CD8-positive, alpha-beta memory T cell (primary cell): ENCODE measurements at places on chromosomes 2 and 18. TPM values are rescaled to one million over a fixed set of nuclear protein-coding genes. Genes with fewer than 3 reads are reported as not detected.

- no peak for DNase-seq
These were observed 131.0 kb downstream of the DPP4 start for GRCh38 chr2:161943011-161943410.

DNA sequence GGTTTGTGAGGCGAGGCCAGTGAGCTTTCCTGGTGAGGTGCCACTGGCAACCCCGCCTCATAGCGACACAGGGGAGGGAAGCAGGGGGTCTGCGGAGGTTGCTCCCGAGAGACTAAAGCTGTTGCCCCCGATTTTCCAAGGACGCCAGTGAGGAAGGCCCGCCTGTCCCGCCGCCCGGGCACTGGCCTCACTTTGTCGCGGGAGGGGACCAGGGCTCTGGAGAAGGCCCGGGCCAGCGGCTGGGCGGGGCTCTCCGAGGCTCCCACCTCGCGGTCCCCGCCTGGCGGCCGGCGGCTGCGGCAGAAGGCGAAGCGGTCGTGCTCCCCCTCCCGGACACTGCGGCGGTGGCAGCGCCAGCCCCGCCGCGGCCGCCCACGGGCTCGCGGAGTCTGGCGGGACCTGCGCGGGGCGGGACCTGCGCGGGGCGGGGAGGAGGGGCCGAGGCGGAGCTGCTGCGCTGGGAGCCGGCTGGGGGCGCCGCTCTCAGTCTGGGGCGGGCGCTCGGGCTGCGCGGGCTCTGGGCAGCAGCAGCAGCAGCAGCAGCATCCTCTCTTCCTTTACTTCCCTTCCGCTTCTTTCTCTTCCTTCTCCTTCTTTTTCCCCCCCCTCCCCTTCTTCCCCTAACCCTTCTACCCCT, at the start of gene MAP2:
TSS of gene MAP2 (plus strand) at position 486 of the 637 bp plus-strand sequence. CDS start 229,124 bp downstream, outside the sequence.
- DNase-seq = peak; percentile 45

DNA sequence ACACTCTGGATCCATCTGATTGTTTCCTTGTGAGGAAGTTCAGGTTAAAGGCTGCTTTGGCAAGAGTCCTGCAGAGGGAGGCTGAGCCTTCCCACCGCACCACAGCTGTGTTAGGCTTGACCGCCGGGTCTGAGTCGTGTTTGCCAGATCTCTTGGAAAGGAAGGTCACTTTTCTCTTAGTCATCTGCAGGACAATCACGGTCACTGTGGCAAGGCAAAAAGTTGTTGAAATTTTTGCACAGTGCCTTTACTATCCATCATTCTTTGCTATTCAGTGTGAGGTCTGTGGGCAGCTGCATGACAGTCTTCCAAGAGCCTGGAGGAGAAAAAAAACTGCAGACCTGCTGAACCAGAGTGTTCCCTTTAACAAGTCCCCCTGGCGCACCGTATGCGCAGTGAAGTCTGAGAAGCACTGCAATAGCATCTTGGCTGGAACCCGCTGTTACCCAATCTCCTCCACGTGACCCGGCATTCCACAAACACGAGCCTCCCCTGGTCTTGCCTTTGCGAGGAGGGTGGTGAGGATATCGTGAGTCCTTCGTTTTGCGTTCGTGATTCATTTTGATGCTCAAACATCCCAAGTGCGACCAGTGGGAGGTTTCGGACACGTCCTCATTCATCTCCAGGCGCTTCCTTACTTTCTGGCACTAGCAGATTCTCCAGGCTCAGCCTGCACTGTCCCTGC, 23.0 kb downstream of the BIN1 start:
- DNase-seq = no peak

DNA sequence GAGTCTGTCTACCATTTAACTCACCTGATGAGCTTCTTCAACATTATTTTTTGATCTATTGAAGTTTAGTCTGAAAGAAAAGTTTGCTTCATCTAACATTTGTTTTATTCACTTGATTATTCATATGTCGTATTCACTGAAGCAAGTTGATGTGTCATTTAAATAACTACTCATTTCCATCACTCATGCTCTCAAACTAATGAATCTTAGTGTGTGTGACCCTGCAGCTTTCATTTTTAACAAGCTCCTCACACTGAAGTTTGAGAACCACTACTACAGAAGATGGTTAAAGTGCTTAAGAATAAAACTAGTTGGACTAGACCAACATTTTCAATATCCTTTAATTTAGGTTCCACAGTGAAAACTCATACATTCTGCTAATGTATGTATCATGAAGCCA, 1.8 kb upstream of the ABI2 start:
- DNase-seq = no peak

DNA sequence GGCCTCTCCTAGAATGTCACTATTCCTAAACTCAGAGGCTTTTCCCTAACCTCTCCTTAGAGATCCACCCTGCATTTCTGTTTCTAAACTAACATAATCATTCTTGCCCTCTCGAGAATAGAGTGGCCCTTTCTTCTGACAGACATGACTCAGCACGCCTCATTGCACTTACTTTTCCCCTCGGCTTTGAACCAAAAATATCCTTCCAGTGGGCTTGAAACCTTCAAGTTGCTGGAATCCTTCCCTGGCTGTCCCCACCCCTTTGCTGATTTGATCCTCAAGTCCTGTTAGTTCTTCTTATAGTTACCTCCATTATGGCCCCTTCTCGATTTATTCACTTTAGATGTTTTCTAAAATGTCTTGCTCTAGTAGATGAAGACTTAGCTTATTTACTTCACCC, 158.0 kb downstream of the LTBP1 start:
- DNase-seq = no peak

DNA sequence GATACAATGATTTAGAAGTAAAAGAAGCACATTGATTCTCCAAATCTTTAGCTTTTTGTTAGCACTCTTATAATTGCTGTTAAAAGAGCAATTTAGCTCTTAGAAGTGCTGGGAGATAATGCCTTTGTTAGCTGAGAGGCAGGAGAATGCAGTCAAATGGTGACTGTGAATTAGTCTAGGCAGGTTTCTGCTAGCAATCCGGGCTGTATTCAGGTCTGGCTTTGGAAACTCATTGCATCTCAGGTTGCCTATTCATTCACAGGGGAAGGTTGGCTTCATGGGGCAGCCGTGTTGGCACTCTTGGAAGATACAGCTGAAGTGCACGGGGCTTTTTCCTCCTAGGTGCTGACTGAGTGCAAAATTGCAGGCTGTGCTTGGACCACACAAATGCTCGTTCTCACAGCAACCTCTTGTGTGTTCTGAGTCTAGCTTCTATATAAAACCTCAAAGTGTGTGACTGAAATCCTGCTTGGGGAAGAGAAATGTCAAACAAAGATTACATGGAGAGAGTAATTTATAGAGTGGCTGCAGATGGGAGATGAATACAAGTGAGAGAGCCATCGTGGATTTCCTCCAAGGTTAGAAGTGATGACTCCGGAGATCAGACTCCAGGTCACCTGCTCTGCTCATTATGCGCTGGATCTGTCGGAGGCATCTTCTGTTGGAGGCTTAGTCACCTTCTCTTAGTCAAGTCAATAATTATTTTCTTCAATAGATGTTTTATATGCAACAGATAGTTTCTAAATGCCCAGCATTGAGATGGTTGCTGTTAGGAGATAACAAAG, 167.8 kb downstream of the PMAIP1 start:
- no peak for DNase-seq

DNA sequence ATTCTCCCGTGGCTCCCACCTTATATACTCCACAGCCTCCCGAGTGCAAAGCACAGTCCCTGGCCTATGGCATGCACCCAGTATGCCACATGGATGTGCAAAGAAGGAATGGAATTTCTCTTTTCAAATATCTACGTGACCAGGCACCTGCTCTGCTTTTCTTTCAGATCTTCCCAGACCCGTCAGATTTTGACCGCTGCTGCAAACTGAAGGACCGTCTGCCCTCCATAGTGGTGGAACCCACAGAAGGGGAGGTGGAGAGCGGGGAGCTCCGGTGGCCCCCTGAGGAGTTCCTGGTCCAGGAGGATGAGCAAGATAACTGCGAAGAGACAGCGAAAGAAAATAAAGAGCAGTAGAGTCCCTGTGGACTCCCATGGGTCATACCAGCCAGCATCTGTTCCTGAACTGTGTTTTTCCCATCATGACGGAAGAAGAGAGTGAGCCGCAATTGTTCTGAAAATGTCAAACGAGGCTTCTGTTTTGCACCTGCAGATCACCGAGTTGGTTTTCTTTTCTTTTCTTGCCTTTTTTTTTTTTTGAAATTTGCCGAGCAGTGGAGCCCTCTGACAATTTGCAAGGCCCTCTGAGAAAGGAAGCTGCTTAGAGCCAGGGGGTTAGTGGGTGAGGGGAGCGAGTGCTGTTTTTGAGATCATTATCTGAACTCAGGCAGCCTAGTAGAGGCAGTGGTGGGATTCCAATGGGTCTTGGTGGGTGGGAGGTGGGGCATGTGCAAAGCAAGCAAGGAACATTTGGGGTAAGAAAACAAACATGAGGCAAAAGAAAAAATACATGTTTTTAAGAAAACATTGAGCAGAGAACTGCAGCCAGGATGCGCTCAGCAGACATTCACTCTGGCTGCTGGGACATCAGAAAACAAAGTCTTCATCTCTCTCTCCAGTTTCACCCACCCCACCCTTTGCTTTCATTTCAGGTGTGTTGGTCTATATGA, 26.2 kb downstream of the LBH start:
- peak; percentile 80 for DNase-seq

DNA sequence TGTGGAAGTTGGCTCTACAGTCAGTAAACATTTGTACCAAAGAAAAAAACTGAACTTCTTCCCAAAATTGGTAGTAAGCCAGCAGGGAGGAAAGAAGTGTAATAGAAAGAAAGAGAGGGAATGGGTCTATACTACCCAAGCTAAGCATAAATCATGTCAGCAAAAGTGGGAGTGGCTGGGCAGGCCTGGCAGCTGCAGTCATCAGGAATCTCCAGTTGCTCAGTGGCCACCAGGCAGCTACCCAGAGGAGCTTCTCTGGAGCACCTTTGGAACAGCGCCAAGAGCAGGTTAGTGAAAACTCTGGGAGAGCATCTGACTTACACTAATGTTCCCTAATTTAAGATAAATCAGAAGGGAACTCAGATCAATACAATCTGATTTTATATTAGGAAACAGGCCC, 14.3 kb downstream of the FRZB start:
- no peak for DNase-seq

DNA sequence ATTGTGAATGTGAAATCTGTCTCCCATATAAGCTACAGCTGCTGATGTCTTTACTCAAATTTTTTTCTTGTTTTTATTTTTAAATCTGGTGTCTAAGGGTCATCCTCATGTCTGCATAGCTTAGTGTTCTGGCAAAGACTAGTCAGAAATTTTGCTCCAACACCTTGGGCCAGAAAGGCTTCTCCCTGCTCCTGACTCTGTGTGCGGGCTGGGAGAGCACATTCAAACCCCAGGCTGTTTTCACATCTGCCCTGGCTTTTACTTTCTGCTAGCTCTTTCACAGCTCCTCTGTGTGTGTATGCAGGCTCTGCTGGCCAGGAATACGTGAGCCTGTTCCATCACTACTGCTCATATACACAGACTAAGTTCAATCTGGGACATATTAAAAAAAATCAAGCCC, 102.9 kb upstream of the RIOK3 start:
- no peak for DNase-seq

- DNase-seq = no peak
These were observed 64.1 kb upstream of the LCLAT1 start for GRCh38 chr2:30382995-30383394.

DNA sequence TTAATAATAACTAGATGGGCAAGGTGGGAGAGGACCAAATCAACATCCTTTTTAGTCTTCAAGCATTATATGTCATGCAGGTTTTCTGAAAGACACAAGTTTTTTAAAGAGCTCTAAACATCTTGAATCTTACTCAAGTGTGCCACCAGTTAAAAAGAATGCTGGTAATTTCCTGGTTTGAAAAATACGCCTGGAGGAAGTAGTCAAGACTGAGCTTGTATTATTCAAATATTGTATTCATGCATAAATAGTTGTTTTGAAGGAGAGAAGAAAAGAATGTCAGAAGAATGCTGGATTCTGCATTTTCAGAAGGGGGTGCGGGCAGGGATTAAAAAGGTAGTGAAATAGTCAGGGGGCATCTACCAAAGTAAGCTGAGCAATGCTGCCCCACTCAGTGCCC, 90.7 kb downstream of the WDPCP start:
- DNase-seq = no peak

DNA sequence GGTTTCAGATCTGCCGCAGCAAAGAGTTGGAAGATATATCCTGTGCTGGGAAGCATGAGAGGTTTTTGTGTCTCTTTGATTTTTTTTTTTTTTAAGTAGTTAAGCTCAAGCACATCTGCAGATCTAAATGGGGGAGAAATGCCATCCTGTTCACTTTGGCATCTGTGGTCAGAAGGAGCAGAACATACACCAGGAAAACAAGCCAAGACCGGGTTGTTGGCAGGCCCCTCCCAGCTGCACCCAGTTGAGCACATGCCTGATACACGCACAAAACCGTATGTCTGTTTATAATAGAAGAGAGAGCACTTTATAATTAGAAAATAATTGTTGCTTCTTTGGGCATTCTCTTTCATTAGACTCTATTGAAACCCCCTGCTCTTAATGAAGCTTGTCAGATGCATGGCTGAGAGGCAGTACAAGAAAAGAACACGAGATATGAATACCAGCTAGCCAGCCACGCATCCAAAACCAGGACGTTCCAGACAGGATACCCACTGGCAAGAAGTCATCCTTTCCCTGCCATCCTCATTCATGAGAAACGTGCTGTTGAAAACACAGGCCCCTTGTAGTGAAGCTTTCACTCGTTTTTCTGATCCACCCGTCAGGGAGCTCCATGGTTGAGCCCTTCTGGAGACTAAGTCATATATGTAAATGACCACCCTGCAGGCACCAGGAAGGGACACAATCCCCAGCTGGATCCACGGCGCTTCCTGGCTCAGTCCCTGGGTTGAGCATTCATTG, 152.2 kb downstream of the ALPK2 start:
- no peak for DNase-seq

GRCh38 chr2:181924336-181924735, 32.8 kb downstream of the ITPRID2 start:
- DNase-seq = no peak

GRCh38 chr2:241218131-241219029, 29.9 kb downstream of the ANO7 start:
- peak; percentile 42 for DNase-seq

DNA sequence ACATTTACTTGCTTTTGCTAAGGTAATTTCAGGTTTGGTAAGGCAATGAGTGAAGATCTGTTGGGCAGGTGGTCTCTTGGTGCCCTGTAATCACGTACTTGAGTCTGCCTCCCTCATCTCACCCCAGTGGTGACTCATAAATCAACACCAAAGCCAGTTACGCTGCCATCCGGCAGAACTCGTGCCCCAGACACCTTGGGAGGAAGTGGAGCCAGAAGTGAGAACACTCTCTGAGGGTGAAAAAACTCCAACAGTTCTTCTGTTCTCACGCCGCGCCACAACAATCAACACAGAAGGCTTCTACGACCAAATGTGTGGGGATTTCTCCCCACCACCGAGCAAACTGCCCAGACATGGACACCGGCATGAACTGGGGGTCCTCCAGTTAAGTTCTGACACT, 206.2 kb downstream of the ARL4C start:
- DNase-seq = peak; percentile 85

RNASEH1 gene
- total RNA-seq = 38.1 TPM

DOK6 gene
- total RNA-seq = not detected

SNORC gene
- 1.5 TPM for total RNA-seq

CD226 gene
- total RNA-seq = 158 TPM

APOB gene
- not detected for total RNA-seq

LHCGR gene
- total RNA-seq = not detected

ABCG5 gene
- not detected for total RNA-seq

REG1A gene
- total RNA-seq = not detected
